ENCODE measurements at places on chromosomes 3 and 15.

DNA sequence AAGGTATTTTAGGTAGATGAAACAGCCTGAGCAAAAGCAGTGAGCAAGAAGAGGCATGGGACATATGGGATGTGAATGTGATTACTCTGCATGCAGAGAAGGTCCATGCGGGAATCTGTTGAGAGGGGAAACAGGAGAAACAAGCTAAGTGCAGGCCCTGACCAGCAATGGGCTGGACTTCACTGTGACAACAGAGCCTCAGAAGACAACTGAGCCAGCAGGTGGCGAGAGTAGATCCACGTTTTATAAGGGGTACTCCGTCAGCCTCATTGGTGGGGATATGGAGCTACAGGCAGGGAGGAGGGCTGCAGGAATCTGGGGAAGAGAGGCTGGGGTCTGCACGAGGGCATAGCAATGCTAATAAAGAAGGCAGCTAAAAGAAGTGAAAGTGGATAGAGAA is 405.9 kb upstream of the LMCD1 start:
- DNase-seq, result no peak

- DNase-seq, result no peak
Measured at GRCh38 chr3:131699001-131699400, 196.2 kb upstream of the MRPL3 start.

- DNase-seq, result no peak
Measured at GRCh38 chr15:79987569-79987955, 16.6 kb upstream of the BCL2A1 start.

DNA sequence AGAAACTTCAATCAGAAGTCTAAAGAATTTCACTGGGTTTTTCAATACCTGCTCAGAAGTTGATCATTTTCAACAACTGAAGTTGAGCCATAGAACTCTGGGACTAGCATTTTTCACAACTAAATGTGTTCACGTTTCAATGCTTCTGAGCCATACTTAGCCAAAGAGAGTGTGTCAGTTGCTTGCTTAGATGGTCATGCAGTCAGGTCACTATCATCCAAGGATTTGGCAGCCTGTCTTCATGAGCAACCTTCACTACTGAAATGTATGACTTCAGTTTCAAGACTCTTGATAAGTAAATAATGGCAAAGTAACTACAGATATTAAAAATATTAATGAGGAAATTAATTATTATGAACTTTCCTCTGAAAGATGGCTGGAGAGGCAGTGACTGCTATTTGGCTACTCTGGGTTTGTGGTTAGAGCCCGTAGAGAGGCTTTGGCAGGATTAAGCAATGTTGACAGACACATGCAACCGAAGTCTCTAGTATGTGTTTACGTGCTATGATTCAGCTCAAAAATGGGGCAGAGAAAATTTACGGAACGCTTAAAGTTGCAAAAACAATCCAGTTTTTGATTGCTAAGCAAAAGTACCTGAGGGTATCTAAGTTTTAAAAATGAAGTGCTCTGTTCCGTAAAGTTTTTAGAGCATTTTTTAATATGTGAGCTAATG is 133.8 kb downstream of the GMNC start:
- DNase-seq, result peak; percentile 24

DNA sequence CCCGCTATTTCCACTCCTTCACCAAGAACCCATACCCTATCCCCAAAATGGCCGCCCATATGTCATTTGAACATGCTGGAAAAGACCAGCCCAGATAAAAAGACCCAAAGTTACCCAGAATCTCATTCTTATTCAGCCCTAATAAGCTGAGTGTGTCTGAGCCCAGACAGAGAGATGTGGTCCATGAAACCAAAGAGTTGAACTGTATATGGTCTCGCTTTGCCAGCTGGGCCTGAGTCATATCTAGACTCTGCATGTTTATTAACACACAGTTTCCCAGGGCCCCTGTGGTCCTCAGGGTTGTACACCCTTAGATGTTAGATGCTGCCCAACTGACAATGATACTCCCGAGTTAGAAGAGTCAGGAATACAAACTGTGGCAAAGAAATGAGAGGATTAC is 201.9 kb upstream of the STRIT1 start:
- DNase-seq, result no peak

DNA sequence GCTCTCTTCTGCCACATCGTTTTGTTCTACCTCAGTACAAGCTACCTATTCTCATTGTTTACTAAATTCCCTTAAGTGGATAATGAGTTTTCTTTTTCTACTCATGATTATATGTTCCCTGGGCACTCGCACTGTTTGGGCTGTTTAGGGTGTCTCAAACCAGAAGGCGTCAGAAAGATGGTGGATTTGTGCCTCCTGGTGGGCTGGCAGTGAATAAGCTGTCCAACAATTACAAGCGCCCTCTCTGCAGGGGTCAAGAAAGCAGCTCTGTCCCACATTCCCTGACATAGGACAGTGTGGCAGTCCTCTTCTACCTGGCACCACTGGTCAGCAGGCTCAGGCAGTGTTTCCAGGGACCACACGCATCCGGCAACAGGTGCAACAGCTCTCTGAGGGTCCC is 173.4 kb upstream of the PPP2R3A start:
- no peak for DNase-seq

DNA sequence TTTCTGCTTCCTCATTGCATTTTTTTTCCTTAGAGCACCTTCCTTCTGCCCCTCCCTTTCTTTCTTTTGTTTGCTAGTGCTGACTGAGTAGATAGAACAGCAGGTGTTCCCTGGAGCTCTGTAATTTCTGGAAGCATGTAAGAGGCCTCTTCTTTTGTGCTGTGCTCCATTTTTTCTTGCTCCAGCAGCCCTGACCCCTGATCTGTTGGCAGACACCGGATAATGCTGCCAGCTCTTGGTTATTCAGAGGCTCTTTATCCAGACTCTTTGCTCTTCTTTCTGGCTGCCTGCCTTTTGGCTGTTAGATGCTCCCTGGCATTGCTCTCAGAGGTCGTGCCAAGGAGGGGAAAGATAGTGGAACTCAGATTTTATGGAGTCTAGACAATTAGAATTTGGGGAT is 104.4 kb upstream of the RBMS3 start:
- DNase-seq, result no peak

DNA sequence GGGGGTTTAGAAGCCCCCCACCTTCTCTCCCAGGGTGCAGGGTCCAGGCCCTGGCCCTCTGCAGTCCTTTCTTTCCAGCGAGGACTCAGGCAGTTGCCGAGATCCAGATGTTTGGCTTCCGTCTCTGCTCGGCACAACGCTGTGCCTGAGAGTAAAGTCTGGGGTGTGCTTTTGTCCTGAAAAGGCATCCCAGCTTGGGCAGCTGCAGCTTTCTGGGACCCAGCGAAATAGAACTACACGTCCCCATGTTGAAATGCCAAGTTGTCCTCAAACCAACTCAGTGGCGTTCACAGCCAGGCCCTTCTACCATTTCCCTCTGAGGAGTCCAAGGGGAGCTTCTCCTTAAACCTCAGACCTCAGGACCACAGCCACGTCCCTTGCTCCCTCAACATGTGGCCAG is 23.1 kb downstream of the FGD5 start:
- no peak for DNase-seq

DNA sequence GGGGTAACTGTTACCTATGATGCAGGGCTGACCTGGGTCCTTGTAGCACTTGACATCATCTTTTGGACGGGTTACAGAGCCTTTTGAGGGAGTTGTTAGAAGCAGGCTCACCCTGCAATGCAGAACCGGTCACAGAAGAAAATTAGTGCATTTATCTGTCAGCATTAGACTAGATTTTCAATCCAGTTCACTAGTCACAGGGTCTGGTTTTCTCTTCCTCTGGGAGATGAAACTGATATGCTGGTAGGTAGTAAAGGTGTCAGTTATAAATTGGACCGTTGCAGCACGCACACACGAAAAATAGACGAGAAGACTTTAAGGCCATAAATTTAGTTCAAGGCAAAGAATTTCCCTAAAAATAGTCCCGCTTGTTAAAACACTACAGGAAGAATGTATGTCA is 532.3 kb upstream of the ATP11B start:
- no peak for DNase-seq

DNA sequence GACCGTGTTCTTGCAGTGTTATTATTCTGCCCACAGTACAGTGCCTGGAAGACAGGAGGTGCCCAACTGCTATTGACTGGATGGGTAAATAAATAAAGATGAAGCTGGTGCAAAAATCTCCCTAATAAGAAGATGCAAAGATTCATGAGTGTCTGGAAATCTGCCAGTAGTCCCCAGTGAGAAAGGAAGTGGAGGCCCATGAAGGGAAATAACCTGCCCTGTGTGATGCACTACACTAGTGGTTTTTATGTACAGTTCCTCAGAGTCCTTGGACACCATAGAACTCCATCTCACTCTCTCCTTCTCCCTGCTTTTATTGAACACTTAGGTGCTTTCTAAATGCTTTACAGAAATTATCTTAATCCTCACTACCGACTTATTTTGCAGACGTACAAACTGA is 8.3 kb upstream of the SUCLG2 start:
- DNase-seq, result no peak

DNA sequence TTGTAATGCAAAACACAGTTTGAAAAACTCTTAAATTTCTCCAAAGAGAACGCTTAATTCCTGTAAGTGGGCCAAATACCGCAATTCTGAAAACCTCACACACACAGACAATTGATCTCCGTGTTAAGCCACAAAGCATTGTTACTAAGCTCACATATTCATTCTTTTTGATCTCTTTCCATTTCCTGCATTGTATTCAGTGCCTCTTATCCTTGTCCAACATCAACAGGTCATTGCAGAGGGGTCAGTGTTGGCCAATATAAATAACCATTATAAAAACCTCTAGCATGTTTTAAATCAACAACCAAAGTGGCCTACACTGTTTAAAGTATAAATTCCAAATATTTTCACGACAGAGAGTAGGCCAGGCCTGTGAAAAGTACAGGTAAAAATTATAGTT is 171.1 kb downstream of the PDZRN3 start:
- DNase-seq, result no peak

- no peak for DNase-seq
Measured at GRCh38 chr15:69934607-69935006, 163.1 kb downstream of the TLE3 start.

All from SJCRH30 (cell line).